Peyer's patch (tissue), 4 donors: ENCODE measurements at places on chromosomes 2 and 18. TPM values are rescaled to one million over a fixed set of nuclear protein-coding genes. Genes with fewer than 3 reads are reported as not detected.

- no peak overlapping the region for H3K4me3 ChIP-seq
- no peaks in the 10 kb centered on the region for H3K4me1 ChIP-seq
- no peak overlapping the region for H3K27ac ChIP-seq
- no peaks in the 10 kb centered on the region for H3K27me3 ChIP-seq
Measured at GRCh38 chr2:200757399-200757798, 54.3 kb upstream of the BZW1 start.

- H3K27me3 ChIP-seq, result no peaks in the 10 kb centered on the region
- H3K4me1 ChIP-seq, result no peaks in the 10 kb centered on the region
- no peaks in the 10 kb centered on the region for H3K36me3 ChIP-seq
- no peak overlapping the region for H3K27ac ChIP-seq
- no peak overlapping the region for H3K4me3 ChIP-seq
Measured at GRCh38 chr2:118689033-118689432, 158.4 kb downstream of the EN1 start.

MREG gene
- 6.2 TPM for total RNA-seq

DNA sequence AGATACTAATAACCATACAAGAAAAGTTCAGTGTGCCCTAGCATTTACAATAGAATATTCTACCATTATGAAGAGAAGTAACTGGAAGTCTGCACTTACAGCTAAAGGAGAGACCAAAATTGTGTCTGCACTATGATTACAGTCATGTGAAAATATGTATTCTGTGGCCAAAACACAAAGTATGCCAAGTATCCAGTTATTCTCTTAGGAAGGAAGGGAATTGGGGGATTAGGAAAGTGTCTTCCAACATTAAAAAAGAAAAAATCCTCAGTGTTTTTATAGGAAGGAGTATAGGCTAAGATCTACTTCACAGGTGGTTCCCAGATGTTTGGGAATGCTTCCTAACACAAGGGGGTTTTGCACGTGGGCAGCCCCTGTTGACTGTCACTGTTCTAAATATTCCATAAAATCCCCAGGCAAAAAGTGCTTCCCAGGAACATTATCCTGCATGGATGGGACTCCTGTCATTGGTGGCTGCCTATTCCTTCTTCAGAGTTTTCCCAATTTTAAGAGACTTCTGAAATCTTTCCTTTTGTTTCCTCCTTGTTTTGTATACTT lies 180.2 kb upstream of the KLHL29 start:
- no peaks in the 10 kb centered on the region for H3K36me3 ChIP-seq
- no peaks in the 10 kb centered on the region for H3K4me1 ChIP-seq
- H3K4me3 ChIP-seq, result no peak overlapping the region
- H3K27me3 ChIP-seq, result no peaks in the 10 kb centered on the region

- H3K36me3 ChIP-seq, result no peaks in the 10 kb centered on the region
- no peaks in the 10 kb centered on the region for H3K4me1 ChIP-seq
- H3K27ac ChIP-seq, result no peak overlapping the region
- H3K27me3 ChIP-seq, result no peaks in the 10 kb centered on the region
- DNase-seq, result no peak
Measured at GRCh38 chr18:76131738-76132137, 363.3 kb downstream of the ZNF516 start.

GRCh38 chr2:46036929-46037328 lies 260.3 kb upstream of the EPAS1 start:
- DNase-seq, result no peak
- H3K27me3 ChIP-seq, result no peaks in the 10 kb centered on the region
- H3K27ac ChIP-seq, result peak overlapping the region; percentile 19
- H3K4me3 ChIP-seq, result no peak overlapping the region

DNA sequence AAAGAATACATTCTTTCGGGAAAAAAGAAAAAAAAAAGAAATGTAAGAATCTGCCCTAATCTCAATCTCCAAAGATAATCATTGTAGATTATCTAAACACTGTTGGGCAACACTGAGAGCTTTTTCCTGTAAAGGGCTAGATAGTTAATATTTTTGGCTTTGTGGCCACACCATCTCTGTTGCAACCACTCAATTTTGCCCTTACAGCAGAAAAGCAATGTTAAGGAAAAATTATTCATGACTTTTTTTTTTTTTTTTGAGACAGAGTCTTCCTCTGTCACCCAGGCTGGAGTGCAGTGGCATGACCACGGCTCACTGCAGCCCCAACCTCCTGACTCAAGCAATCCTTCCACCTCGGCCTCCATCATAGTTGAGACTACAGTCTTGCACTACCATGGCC lies 17.3 kb upstream of the FZD5 start:
- H3K27me3 ChIP-seq, result no peaks in the 10 kb centered on the region
- H3K36me3 ChIP-seq, result no peaks in the 10 kb centered on the region
- DNase-seq, result no peak

- no peaks in the 10 kb centered on the region for H3K4me1 ChIP-seq
- no peak overlapping the region for H3K27ac ChIP-seq
- H3K27me3 ChIP-seq, result no peaks in the 10 kb centered on the region
Measured at GRCh38 chr2:20093263-20094141, 42.1 kb upstream of the LAPTM4A start.

- H3K36me3 ChIP-seq, result no peaks in the 10 kb centered on the region
- H3K4me3 ChIP-seq, result no peak overlapping the region
- H3K4me1 ChIP-seq, result no peaks in the 10 kb centered on the region
- no peak for DNase-seq
- H3K27me3 ChIP-seq, result no peaks in the 10 kb centered on the region
- no peak overlapping the region for H3K27ac ChIP-seq
Measured at GRCh38 chr18:3094338-3094684, 81.4 kb upstream of the LPIN2 start.

DNA sequence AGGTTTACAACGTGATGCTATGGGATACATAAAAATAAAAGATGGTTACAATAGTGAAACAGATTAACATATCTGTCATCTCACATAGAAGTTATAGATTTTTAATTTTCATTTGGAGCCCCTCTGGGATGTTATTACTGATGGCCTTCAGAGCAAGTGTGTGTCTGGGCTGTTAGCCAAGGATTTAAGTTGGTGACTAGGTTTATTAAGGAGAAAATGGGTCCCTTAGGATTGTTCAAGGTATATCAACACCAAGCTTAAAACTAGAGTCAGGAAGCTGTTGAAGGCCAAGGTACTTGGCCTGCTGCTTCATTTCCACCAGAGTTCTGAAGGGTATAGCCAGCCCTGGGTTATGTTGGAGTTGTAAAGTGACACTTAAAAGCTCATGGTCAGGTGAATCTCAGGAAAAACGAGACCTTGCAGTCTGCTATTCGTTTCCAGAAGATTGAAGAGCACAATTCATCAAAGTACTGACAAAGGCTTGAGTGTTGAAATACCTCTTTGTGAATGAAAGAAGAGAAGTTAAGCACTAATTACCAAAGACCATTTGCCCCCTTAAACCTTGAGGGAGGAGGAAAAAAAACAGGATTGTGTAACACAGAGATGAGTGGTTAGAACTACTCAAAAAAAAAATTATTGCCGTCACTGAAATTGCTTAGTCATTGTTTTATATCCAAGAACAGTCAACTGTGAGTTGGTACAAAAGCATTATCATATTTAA lies 48.4 kb downstream of the MAP2 start:
- no peaks in the 10 kb centered on the region for H3K4me1 ChIP-seq
- no peak for DNase-seq
- H3K27ac ChIP-seq, result no peak overlapping the region
- H3K36me3 ChIP-seq, result no peaks in the 10 kb centered on the region
- no peaks in the 10 kb centered on the region for H3K27me3 ChIP-seq

- no peak for DNase-seq
- H3K27ac ChIP-seq, result no peak overlapping the region
- H3K36me3 ChIP-seq, result no peaks in the 10 kb centered on the region
- H3K4me3 ChIP-seq, result no peak overlapping the region
Measured at GRCh38 chr2:108575132-108575966, 41.1 kb downstream of the LIMS1 start.

SCG2 gene
- 4.8 TPM for total RNA-seq

DNA sequence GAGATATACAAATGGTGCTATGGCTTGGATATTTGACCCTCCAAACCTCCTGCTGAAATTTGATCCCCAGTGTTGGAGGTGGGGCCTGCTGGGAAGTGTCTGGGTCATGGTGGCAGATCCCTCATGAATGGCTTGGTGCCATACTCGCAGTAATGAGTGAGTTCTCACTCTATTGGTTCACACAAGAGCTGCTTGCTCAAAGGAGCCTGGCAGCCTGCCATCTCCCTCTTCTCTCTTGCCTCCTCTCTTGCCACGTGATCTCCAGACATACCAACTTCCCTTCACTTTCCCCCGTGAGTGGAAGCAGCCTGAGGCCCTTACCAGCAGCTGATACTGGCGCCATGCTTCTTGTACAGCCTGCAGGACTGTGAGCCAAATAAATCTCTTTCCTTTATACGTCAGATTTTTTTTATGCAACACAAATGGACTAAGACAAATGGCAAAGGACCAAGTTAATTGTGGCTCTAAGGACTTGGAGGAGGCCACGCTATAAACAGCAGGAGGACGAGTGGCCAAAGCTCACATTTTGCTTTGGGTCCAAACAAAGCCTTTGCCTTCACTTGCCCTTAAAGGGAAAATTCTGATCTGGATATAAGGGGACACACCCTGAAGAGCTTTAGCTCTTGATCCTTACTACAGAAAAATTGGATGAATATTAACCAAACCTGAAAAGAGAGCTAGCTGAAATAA lies 214.7 kb downstream of the SS18 start:
- no peaks in the 10 kb centered on the region for H3K4me1 ChIP-seq
- no peaks in the 10 kb centered on the region for H3K27me3 ChIP-seq
- DNase-seq, result no peak

- H3K4me1 ChIP-seq, result peaks cover 44% of the 10 kb centered on the region
- peak overlapping the region; percentile 55 for H3K4me3 ChIP-seq
- H3K36me3 ChIP-seq, result peaks cover 15% of the 10 kb centered on the region
- DNase-seq, result peak; percentile 83
- peak overlapping the region; percentile 97 for H3K27ac ChIP-seq
Measured at GRCh38 chr2:84970210-84970867, 622 bp upstream of the KCMF1 start.

- H3K36me3 ChIP-seq, result no peaks in the 10 kb centered on the region
- no peaks in the 10 kb centered on the region for H3K27me3 ChIP-seq
- no peaks in the 10 kb centered on the region for H3K4me1 ChIP-seq
- no peak overlapping the region for H3K27ac ChIP-seq
- H3K4me3 ChIP-seq, result no peak overlapping the region
Measured at GRCh38 chr2:184463102-184463865, 135.0 kb upstream of the ZNF804A start.

GALNT13 gene
- 2.4 TPM for total RNA-seq
